Brain pericyte (primary cell): ENCODE measurements at places on chromosomes 3 and 15.

GRCh38 chr3:51682526-51682925 lies 11.5 kb downstream of the TEX264 start:
- DNase-seq = no peak

DNA sequence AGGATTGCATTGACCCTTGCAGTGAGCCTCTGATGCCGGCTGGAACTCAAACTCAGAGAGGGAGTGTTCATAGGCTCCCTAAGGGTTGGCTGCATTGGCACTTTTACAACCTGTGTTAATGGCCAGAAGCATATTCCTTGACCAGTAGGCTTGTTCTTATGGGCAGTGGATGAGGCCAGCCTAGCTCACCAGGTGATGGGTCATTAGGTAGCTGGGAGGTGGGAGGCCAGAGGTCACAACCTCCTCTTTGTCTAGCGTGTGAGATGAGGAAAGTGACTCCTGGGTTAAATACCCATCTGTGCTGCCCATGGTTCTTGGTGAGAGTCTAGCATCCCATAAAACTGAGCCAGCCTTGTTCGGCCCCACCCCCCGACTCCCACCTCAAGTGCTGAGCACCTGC lies 275.7 kb upstream of the CTNNB1 start:
- DNase-seq = no peak

- DNase-seq = no peak
These were observed 82.3 kb upstream of the DGKG start for GRCh38 chr3:186444288-186444687.

GRCh38 chr15:70867911-70868467 lies 14.0 kb upstream of the LARP6 start:
- no peak for DNase-seq

GRCh38 chr3:107810171-107811071 lies 280.4 kb downstream of the CD47 start:
- DNase-seq = no peak

- DNase-seq = no peak
These were observed 276.1 kb downstream of the NFKBIZ start for GRCh38 chr3:102125197-102125993.

DNA sequence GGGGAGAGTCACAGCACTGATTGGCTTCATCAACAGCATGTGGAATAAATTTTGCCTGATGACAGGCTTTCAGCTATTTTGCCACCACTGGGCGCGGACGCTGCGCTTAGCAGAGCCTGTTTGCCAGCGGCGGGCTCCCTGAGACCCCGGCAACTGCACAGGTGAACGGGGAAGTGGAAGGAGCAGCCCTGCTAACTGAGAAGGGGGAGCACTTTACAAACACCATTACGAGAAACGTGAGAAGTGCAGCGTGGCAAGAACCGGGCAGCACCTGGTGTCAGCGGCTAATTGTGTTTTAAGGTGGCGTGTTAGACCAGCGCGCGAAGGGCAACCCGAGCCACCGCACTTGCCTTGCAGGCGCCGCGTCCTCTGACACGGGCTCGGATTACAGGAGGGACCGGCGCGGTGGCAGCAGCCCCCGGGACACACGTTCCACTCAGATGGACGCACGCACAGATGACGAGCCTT lies 307.8 kb upstream of the ARRDC4 start:
- DNase-seq = no peak

DNA sequence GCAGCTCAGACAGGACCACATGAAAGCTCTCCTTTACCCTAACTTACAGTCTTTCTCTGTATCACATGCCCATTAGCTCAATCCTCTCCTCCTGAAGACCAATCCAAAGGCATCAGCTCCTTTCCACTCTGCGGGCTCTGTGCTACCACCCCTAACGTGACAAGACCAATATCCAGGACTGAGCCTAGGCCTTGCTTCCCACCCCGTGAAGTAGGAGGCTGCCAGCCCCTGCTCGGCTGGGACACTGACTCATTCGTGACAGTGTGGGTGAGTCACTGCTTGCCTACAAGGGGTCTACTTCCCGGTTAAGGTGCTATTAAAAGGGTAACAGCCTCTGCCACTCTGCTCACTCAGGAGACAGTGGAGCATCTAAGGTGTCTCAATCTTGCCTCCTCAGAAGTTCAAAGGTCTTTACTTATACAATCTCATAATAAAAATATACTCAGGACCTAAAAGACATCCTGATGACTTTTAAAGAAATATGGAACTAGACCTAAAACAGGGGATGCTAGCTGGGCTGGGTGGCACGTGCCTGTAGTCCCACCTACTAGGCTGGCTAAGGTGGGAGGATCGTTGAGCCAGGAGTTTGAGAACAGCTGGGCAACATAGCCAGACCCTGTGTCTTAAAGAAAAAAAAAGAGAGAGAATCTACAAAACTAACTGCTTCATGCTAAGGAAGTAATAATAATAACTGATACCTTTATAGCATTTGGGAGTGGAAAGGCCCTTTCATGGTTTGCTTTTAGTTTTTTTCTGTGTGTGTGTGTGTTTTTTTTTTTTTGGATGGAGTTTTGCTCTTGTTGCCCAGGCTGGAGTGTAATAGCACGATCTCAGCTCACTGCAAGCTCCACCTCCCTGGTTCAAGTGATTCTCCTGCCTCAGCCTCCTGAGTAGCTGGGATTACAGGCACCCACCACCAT lies 55.0 kb downstream of the TMEM44 start:
- no peak for DNase-seq

GRCh38 chr3:160613661-160614060 lies 48.3 kb upstream of the KPNA4 start:
- no peak for DNase-seq

DNA sequence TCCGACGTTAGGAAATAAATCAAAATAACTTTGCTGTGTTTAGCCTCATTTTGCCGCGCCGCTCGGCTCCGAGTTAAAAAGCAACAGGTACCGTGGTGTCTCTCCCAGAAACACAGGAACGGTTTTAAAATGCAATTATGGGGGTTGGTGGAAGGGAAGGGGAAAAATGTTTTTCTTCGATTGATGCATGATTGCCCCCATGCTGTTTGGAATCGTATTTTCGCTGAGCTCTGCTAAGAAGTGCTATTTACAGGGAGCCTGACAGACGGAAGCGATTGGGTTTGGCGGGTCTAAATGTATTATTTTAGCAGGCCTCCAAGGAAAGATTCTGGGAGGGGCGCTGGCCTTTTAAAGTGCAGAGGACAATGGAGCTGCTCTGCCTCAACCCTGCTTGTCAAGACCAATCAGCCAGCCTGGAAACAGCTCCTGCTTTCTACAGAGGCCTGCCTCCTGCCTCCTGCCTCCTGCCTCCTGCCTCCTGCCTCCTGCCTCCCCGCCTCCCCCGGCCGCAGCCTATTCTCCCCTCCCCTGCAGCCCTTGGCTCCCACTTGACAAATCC lies 156.7 kb upstream of the TLE3 start:
- no peak for DNase-seq

- no peak for DNase-seq
These were observed 239.9 kb downstream of the FAM43A start for GRCh38 chr3:194925614-194926013.

GRCh38 chr3:181056136-181056732 lies 66.7 kb upstream of the DNAJC19 start:
- DNase-seq = no peak

DNA sequence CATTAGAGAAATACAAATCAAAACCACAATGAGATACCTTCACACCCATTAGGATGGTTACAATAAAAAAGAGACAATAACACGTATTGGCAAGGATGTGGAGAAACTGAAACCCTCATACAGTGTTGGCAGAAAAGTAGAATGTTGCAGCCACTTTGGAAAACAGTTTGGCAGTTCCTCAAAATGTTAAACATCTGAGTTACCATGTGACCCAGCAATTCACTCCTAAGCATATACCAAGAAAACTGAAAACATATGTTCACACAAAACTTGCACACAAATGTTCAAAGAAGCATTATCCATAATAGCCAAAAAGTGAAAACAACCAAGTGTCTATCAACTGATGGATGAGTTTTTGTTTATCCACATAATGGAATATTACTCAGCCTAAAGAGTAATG lies 166.9 kb upstream of the FAM3D start:
- no peak for DNase-seq

DNA sequence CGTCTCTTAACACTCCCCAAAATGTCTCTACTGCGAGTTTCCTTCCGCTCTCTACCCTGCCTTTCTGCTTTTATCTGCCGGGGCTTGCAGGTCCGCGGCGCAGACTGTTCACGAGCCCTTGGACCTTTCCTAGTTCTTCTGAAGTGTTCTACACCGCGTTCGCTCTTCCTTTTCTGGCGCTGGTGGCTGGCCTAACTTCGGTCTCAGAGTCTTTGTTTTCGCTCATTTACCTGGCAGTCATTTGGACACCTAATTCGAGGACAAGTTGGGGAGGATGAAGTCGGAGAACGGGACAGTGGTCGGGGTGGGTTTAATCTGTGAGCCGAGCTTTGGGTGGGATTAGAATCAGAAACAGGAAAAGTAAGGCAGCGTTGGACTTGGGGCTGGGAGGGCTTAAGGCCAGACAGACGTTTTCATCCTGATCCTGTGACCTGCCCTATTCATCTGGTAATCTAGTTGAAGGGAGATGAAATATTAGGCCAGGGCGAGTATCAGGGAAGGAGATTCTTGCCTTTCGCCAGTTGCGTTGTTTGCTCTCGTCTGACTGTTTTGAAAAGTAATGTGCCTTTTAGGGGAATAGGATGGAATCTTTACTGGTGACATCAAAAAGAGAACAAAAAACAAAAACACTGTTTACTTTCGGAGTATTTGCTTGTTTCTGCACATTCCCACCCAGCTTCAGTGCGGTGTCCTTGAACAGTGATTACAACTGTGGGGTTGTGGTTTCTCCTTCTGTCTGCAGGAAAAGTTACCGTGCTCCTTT lies 1.8 kb downstream of the DIPK2A start:
- DNase-seq = peak; percentile 60

DNA sequence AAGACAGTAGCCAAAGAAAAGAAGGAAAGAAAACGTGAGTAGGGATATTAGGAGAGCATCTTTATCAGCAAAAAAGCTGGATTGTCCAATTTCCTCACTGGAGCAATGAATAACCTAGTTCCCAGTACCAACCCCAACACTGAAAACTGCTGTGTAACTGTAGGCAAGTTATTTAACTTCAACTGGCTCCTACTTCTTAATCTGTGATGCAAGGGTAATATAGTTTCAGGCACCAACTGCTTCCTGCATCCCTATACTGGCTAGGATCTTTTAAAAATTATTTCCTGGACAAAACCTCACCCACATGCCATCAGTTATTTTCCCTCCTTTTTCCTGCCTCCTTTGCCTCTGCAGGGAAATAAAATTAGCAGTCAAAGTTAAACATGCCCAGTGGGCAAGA lies 59.6 kb downstream of the ZBTB20 start:
- DNase-seq = no peak

GRCh38 chr3:53187430-53187829 lies 26.4 kb downstream of the PRKCD start:
- no peak for DNase-seq

DNA sequence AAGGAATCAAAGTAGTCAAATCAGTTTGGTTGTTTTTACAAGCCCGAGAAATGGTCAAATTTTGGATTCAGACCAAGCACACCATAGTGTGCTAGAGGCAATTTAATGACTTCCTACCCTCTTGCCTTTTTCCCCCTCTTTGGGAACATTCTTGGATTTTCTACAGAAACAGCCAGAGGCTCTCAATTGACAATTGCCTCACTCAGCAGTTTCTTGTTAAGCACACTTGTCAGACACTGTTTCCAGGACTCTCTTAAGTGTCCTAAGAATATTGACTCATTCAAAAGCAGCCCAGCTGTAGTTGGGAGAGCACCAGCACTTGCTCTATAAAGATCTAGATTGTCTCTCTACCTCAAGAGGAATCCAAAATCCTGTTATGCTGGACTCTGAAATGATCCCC lies 1.5 kb upstream of the SLC35G2 start:
- DNase-seq = no peak

DNA sequence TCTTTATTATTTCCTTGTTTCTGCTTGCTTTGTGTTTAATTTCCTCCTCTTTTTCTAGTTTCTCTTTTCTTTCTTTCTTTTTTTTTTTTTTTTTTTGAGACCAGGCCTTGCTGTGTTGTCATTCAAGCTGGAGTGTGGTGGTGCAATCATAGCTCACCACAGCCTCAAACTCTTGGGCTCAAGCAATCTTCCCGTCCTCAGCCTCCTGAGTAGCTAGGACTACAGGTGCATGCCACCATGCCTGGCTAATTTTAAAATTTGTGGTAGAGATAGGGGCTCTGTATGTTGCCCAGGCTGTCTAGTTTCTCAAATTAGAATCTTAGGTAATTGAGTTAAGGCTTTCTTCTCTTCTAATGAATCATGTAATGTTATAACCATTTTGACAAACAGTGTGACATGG lies 22.4 kb downstream of the SLMAP start:
- DNase-seq = no peak

GRCh38 chr15:44489464-44489863 lies 47.5 kb upstream of the EIF3J start:
- DNase-seq = peak; percentile 79

GRCh38 chr3:145807990-145808389 lies 353.0 kb downstream of the PLOD2 start:
- DNase-seq = no peak

GRCh38 chr3:166444756-166445155 lies 607.5 kb upstream of the BCHE start:
- DNase-seq = no peak
